Skin of body (tissue), 3 donors: ENCODE measurements at places on chromosomes 3 and 15.

GRCh38 chr3:64336488-64336887 is 111.2 kb upstream of the PRICKLE2 start:
- no peak for DNase-seq

- no peak for DNase-seq
These were observed 309.9 kb downstream of the RPLP1 start for GRCh38 chr15:69762373-69763148.

DNA sequence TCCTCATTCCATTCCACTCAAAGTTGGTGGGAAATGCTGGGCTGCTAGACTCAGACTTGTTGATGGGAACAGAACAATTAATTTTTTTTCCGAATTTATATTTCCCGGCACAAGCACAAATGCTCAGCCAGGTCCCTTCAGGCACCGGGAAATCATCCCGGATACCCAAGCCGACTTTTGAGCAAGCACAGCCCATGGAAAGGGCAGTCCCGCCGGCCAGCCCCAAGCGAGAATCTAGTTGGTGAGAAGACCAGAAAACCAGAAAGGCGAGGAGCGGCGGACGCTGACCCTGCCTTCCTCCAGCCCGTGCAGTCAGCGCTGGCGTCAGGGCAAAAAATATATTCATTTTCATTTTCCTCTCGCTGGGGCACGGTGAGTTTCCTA is 763 bp upstream of the ZIC4 start:
- DNase-seq: no peak

DNA sequence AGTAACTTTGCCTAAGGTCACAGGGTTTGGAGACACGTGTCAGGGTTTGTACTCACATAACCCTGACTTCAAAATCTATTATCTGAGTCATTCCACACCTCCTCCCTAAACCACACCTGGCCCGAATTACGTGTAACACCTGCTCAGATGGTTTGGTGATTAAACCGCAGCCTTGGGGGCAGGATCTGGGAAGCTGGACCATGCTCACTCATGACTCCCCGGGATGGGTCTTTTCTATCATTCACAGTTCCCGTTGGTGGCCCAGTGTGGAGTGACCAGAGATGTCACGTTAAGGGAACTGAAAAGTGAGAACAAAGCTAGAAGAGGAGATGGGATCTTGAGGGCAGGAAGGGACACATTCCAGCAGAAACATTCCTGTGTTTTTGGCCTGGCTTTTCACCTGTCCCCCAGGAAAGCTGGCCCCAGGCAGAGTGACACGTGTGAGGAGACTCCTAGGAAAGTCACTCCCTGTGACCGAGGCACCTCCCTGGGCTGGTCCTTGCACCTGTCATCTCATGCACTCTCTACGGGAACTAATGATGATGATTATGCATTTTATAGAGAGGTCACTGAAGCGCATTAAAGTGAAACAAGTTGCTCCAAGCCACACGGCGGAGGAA is 75.4 kb upstream of the POMGNT2 start:
- DNase-seq: no peak

- DNase-seq: no peak
These were observed 21.0 kb downstream of the ILDR1 start for GRCh38 chr3:122000936-122001605.

GRCh38 chr15:76942331-76942730 is 10.8 kb downstream of the RCN2 start:
- no peak for DNase-seq

DNA sequence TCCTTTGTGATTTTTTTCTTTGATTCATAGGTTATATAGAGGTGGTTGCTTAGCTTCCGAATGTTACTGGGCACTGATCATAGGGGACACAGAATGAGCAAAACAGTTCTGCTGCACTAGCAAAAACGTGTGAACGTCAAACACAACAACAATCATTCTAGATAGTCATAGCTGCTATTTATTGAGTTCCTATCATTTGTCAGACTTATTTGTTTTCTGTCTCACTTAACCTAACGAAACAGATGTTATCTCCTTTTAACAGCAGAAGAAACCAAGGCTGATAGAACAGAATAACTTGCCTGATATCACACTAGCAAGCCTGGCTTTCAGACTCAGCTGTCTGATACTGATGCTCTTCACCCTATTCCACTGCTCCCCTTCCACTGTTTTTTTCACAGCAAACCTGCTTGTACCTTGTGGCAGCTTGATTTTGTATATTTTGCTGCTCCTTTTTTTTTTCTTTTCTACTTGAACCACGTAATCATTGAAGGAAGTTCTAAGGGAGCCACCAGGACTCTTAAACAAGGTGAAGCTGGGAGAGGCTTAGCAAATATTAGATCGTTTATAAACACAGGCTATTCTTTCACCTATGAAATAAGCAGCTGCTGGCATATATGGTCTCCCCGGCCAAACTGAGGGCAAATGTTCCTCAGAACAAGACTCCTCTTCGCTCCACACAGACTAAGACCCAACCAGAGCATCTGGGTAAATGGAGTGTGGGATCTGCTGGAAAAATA is 78.8 kb downstream of the MCF2L2 start:
- DNase-seq: no peak

DNA sequence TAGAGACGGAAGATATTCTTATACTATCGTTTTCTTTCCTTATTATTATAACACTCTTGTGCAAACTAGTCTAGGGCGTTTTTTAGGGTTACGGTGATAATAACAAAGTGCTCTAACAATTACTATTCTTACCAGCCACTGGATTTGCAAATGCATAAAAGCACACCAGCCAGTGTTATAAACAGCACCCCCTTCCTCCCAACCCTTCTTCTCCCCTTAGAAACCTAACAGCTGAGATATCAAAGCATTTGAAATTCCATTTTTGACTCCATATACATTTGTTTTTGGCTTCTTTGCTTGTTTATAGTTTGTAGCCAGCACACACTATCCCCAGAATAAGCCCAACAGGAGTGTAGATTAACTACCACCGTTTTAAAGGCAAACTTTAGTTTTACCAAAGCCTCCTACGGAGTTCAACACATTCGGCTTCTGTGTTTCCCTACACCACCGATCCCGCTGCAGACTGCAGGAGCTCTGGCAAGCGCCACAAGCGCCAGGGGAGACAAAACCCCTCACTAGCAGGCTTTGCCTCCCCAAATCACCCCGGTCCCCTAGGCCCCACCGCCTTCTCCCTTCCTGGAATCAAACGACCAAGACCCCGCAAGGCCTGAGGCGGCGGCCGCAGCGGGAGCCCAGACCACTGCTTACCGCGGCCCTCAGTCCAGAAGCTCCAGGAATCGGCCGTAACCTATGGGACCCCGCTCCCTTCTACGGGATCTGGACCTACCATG is 461 bp downstream of the COPB2 start:
- DNase-seq: peak; percentile 26

- no peak for DNase-seq
These were observed 556.8 kb downstream of the NSUN3 start for GRCh38 chr3:94619643-94620042.

- DNase-seq: peak; percentile 45
These were observed 132.3 kb upstream of the MB21D2 start for GRCh38 chr3:193049935-193050334.

GRCh38 chr3:13420831-13421765 is 976 bp upstream of the NUP210 start:
- no peak for DNase-seq

- no peak for DNase-seq
These were observed 134.9 kb upstream of the TOPAZ1 start for GRCh38 chr3:44106756-44107155.

- DNase-seq: no peak
These were observed 214.2 kb downstream of the ERC2 start for GRCh38 chr3:56253941-56254665.

DNA sequence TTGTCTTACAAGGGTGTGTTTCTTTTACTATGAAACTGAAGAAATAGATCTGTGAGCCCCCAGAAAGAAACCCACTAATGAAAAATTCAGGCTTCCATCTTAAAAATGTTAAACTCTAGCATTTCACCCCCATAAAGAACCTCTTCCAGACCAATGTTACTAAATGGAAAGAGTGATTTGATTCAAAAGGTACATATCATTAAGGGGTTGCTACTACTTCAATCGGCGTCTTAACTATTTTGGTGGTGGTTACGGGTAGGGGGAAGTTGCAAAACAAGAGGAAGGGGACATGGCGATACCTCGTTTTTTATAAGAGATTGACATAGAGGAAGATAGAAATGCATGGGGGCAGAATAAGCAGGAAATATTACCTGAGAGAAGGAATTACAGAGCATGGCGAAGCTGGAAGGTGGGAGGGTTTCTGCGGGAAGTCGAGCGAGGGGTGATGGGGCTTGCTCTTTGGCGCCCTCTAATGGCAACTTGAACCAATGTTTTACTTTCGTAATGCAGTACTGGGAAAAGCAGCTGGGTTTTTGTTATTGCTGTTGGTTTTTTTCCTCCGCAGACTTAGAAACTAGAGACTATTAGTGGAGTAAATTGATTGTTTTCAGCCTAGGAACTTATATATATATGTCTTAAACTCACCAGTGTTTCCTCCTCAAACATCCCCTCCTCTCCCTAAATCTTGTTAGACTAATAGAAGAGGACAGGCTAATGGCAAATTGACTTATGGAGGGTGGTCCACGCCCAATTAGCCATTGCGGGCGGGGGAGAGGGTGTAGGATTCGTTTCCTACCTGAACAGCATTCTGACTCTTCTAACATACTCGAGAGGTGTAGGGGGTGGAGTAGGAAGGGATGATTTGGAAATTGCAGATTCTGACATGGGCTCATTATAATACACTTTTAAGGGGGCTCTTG is 11.3 kb upstream of the SOX2 start:
- peak; percentile 79 for DNase-seq

DNA sequence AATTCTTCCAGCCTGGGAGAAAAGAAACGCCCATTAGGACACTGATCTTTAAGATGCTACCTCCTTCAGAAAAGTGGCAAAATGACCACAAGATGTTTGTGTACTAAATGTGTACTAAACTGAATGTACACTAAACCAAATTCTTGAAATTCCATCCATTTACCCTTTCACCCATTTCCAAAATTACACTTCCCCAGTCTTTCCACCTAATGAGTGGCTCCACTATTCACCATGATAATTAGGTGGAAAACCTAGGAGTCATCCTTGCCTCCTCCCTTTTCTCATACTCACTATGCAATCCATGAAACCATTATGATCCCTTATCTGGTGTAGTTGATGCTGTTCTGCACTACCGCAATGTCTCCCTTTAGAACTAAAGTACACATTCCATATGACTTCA is 452.1 kb upstream of the THBS1 start:
- no peak for DNase-seq

GRCh38 chr15:72174551-72175165 is 22.9 kb downstream of the GRAMD2A start:
- no peak for DNase-seq

- no peak for DNase-seq
These were observed 1.3 kb upstream of the PRR20G start for GRCh38 chr3:127288921-127289705.

GRCh38 chr3:194633349-194634004 is at the start of gene TMEM44:
TMEM44 (minus strand) TSS chr3:194633419; CDS start chr3:194633215, 204 bp downstream.
- peak; percentile 61 for DNase-seq

DNA sequence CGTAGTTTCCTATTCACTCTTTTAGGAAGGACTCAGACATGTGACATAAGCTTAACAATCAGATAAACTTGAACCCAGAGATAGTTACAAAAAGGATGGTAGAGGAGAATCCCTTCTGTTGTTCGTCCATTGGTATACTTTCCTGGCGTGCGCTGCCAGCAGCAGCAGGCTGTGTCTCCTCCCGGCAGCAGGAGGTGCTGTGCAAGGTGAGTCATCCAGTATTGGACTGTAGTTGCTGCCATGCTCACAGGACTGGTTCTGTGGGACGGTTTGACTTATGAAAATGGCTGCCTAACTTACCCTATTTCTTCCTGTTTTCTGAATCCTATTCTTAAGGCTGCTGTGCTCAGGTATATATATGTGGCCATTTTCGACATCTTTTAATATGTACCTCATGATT is 253.4 kb upstream of the LRRC3B start:
- DNase-seq: no peak

DNA sequence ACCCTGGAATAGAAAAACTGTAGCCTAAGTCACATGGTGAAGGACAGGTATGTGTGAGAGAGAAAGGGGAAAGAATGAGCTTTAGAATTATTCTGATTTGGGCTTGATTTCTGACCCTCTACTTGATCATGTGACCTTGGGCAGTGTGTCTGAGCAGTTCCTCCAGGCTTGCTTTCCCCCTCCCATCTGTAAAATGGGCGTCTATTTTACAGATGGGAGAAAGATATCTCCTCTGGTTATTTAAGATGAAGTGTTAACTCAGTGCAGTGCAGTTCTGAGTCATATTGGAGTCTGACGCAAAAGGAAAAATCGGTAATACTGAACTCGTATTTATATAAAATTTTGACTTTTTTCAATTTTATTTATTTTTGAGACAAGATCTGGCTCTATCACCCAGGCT is 38.1 kb upstream of the LMOD3 start:
- no peak for DNase-seq

- no peak for DNase-seq
These were observed 16.5 kb downstream of the ZXDC start for GRCh38 chr3:126459111-126459762.

GRCh38 chr3:30355622-30356021 is 250.8 kb upstream of the TGFBR2 start:
- no peak for DNase-seq
